ENCODE measurements at places on chromosomes 11 and 22.

DNA sequence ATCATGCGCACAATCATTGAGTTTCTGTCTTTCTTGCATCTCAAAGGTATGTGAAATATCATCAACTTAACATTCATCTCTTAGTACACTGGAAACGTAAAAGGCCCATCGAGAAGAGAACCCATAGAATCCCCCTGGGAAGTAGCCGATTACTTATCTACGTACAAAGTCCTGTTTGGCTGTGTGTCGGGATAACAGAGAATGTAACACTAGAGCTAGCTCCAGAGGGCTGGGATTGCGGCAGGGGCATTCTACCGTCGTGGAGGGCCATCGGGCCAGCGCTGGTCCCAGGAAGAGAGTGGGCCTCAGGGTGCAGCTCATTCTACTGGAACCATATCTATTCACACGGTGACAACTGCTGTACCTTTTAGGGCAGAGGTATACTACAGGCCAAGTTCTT, 4.5 kb downstream of the GAL start:
- DNase-seq: no peak

DNA sequence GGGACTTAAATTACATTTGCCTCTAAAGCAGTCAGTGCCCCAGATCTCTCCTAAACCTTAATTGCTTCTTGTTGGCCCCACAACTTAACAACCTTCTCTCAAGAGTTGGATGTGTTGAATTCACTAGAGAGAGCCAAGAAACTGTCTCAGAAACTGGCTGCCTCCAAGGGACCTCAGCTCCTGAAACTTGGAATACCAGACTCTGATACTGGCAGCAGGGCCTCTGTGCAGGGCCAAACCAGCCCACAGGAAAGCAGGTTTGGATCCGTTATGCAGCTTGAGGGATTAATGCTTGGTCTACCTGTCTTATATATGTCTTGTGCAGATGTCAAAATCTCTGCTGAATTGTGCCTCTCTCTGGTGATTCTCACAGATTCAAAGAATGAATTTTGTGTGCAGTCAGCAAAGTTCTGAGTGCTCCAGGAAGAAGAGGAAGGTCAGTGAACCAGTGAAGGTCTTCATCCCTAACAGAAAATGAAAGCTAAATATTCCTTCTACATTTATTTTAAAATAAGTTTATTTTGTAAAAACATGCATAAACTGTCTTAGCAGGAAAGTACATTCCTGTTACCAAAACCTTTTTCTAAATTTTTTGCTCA, 70.8 kb downstream of the LIF start:
- no peak for DNase-seq

GRCh38 chr22:38069372-38070249, 12.4 kb downstream of the PICK1 start:
- no peak for DNase-seq

GRCh38 chr11:1293619-1294015, 15.8 kb downstream of the TOLLIP start:
- no peak for DNase-seq

- no peak for DNase-seq
Observed at GRCh38 chr22:39600491-39601179, 30.1 kb downstream of the CACNA1I start.

DNA sequence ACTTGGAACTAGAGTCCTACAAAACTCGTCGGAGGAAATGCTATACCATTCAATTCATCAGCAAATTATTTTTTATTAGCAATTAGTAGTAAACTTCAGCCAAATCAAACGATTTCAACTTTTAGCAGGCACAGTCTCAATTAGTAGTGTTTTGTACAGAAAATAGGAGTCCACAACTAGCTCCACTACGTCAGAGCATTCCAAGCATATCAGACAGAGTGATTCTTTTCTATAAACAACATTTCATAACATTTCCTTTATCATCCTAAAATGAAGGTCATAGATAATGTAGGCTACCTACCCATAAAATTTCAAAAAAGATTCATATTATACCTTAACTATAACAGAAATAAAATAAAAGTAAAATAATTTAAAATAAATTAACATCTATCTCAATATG, 169.9 kb downstream of the KIF18A start:
- no peak for DNase-seq

DNA sequence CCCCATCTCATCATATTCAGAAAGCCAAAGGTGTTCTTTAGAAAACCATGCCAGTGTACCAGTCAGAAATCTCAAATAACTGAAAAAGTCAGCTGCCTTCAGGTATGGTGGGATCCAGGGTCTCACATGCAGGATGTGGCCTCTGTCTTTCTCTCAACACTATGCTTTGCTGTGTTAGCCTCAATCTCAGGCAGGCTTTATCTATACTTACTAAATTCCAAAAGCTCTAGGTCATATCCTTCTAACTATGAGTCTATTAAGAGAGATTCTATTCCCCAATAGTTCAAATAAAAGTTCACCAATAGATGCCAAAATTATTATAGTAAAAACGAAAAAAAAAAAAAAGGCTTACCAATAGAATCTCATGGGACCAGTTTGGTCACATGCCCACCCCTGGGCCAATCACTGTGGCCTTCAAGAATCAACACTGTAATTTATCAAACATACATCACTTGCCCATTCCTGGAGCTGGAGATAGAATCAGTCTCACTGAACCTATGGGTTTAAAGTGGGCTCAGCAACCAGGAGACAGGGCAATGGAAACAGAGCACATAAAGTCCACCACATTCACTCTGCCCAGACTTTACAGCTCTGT, 38.0 kb upstream of the APLNR start:
- DNase-seq: no peak

- DNase-seq: no peak
Observed at GRCh38 chr11:58775066-58775708, 43.4 kb upstream of the GLYAT start.

DNA sequence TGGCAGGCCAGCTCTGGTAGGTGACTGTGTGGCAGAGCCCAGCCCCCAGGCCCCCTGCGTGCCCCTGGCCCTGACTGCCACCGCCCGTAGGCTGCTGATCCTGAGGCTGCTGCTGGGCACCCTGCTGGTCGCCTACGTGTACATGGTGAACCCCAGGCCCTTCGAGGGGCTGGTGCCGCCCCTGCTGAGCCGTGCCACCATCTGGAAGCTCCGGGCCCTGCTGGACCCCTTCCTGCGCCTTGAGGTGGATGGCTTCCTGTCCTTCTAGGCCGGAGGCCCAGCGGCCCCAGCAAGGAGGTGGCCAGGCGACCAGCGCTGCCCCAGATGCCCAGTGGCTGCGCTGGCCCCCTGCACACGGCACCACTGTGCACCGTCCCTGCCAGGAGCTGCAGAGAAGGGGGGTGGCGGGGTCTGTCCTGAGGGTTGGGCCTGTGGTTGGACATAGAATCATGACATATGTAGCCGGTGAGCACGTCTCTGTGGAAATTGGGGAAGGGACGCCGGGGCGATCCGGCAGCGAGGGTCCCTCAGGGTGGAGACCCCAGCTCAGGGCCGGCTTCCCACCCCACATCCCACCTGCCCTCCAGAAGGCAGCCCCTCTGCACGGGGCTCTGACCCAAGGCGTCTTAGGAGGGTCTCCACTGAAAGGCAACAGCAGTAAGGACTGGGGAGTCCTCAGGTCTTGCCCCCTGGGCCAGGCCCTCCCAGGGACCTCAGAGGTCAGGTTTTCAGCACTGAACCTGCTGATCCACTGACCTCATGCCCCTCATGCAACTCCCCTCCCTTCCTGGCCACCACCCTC, 185.4 kb downstream of the IGLL1 start:
- no peak for DNase-seq

DNA sequence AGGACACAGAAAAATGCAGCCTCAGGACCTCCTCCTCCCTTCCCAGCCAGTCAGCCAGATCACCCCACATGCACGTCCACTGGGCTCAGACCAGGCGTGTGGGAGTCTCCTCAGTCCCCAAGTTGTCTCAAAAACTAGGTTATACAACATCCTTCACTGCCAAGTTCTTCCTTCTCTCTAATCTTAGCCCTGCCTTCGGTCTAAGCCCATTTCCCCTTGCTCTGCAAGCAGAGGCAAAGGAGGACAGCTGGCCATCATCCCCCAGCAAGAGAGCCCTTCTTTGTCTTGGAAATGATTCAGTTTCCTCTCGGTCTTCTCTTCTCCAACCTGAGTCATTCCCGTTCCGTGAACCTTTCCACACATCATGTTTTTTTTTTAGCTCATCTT, 14.0 kb upstream of the NRGN start:
- DNase-seq: no peak

GRCh38 chr11:75513250-75513649, 12.5 kb downstream of the GDPD5 start:
- DNase-seq: no peak

GRCh38 chr22:29907753-29908515, 25.0 kb downstream of the MTMR3 start:
- DNase-seq: no peak

DNA sequence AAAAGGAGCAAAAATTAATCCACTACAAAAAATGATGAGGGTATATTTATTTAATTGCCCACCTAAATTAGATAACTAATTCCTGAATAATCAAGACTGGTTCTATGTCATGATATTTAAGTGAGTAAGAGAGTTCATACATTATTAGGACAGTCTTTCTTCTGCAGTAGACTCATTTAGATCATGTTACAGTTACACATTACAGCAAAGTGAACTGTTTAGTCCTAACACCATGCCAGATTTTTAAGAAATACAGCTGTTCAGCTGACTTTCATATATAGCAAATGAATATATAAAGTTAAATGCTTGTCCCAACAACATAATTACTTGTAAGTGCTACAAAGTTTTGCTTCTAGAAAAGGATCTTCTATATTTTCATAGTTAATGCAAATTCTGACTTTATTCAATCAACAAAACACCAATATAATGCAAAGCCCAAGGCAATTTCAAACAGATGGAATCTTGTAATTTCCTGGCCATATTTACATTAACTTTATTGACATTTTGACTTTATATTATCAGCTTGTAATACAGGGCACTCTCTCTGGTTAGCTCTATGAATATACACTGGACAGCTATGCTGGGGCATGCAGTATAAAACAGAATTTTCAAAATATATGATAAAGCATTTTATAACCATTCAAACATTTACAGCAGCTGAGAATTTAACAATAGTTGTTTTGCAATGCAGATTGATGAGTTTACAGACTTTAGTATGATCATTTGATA, 45.7 kb upstream of the TP53AIP1 start:
- DNase-seq: no peak

DNA sequence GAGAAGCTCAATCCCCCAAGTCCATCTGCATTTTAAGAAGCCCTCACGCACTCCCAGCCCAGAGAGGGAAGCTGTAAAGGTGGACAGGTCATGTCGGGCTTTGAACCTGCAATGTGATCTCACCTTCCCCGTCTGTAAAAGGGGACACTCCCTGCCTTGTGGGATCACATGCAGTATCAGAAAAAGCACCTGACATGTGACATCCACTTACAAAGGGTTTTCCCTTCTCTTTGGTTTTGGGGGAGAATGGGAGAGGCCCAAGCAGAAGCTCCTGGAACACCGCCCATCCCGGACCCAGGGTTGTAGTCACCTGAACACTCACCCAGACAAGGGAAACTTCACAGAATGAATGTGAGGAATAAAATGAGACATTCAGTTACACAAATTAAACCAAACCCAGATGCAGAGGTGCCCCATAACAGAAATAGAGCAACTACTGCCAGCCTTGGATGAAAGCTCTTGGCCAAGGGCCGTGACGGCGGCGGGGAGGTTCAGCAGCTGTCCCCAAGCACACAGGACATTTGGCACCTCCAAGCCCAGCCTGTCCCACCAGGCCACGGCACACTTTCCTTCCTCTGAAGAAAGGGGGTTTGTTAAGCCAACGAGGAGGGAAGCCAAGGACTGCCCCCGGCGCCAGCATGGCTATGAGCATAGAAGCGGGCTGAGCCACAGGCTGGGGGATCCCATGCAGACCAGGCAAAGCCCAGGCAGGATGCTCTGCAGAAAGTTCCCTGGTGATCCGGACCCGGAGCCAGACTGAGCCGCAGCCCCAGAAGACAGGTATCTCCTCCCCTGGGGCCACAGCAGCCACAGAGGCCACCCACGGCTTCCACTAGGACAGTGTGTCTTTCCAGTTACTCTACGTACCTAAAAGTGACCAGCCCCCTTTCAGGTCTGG, 3.8 kb downstream of the BID start:
- no peak for DNase-seq

DNA sequence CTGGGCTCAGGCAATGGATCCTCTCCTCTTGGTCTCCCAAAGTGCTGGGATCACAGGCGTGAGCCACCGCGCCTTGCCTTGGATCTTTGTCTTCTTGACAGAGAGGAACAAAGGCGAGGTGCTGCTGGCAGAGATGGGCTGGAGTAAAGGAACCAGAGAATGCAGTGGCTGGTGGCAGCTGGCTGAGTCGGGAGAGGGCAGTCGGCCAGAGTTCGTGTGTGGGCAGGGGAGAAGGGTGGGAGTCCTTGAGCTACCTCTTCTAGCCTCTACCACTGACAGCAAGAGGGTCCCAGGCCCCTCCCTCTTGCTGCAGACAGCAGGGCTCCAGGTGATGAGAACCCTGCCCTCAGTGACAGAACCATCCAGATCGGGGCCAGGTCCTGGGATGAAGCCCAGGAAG, 86.2 kb upstream of the LINC01488 start:
- DNase-seq: no peak

DNA sequence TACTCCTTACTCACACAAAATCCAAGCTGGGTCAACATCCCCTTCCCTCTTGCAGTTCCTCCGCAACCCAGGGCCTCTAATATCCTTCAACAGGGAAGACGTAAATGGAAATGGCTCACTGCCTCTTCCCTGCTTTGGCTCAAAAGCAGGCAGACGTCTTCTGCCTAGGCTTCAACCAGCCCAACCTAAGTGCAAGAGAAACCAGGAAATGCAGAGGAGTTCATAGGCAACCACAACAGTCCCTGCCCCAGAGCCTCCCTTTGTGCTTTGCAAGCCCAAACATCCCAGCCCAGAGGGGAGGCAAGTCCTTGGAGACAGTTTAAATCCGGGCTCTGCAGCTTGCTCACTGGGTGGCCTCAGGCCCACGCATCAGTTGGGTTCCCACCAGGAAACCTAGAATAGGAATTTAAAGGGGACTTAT, 33.3 kb downstream of the CD6 start:
- DNase-seq: no peak

- no peak for DNase-seq
Observed at GRCh38 chr11:135008412-135008811, 596.4 kb upstream of the B3GAT1 start.

DNA sequence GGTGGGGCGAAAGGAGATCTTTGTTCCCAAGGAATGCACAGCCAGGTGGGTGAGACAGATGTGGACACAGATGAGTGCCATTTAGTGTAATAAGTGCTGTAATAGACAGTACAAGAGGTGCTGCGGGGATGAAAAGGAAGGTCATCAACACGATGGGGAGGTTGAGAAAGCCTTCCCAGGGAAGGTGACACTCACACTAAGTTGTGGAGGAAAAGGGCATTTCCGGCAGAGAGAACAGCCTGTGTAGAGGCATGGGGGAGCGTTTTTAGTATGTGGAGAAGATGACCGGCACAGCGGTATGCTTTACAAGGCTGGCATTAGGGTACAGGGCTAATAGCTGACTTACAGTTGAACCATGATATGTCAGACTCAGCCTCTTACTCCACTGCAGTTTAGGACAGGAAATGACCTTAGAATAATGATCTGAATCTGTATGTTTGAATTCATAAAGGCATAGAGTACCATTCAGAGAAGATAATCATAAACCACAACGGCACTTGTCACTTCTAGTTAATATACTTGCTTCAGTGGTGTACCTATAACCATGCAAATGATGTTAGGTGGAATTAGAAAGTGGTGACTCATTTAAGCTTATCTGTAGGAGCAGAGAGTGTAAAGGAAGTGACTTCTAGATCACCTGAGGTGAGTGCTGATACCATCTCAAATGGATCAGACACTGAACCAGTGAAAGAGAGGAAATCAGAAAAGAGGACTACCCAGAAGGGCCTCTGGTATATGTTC, 60.6 kb downstream of the FAM83F start:
- no peak for DNase-seq

GRCh38 chr11:6927030-6927617, 898 bp downstream of the ZNF215 start:
- no peak for DNase-seq
